ENCODE measurements at places on chromosomes 7 and 10.

GRCh38 chr7:84637568-84638338 is 443.2 kb upstream of the SEMA3A start:
- no peak for DNase-seq

- DNase-seq = peak; percentile 75
Measured at GRCh38 chr7:156612930-156613329, 27.6 kb upstream of the RNF32 start.

GRCh38 chr10:131635564-131636015 is 265.2 kb upstream of the PPP2R2D start:
- DNase-seq = no peak

DNA sequence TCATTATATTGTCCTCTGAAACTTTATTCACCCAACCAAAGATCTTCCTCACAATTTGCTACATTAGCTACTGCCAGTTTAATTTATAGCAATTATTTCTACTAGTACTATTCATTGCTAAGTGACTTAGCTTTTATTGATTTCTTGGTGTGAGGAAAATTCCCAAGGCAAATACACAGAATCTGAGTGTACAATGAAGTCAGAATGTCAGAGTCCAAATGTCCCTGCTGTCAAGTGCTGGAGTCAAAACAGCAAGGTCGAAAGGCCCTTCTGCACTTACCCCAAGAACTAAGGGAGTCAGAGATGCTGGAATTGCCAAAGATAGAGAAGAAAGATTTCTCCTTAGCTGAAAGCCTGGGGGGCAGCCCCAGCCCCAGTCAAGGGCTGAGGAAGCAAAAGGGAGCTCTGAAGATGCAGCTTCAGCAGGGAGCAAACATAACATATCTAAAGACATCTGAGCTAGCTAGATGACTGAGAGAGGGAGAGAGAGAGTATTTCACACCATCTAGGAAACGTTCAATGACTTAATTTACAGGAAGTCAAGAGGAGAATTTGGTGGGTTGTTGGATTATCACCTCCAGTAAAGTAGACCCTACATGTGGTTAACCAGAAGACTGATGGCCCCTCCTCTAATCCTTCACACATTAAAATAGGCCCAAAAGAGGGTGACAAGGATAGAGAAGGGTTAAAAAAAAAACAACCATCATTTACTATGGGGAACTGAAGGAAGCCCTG is 36.6 kb upstream of the SAMD8 start:
- no peak for DNase-seq

DNA sequence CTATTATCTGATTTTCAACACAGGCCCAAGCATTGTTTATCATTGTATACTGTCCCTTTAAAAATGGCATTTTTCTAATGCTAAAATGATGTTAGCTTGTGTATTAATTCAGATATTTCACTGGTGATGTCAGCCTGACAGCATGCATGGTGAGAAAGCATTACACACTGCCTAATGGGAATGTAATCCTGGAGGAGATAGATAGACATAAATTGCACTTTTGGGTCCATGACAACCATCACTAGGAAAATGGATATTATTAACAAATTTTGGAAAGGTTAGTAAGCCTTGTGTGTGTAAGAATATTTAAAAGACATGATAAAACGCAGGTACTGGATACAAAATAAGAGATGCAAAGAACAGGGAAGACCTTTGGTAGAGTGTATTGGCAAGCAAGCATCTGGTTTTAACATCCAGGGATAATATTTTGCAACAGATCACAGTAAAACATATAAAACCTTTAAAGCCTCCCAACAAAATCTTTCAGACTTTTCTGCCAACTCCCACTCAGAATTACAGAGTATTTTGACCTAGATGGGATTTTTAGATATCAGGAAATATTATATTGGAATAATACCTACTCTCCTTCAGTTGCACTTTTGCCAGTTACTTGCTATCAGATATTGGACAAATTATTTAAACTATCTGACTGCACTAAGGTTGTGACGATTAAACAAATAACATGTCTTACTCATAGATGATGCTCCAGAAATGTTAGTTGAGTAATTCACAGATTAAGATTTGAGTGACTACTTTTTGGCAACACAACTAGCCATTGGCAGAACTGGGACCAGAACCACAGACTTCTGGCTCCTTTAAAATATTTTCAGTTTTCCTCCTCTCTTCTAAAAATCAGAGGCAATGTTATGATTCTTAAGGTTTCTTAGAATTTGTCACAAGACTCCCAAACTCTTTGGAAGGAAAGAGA is 291.6 kb upstream of the SEMA3C start:
- DNase-seq = no peak

Data from naive thymus-derived CD4-positive, alpha-beta T cell (primary cell).